ENCODE measurements at places on chromosomes 11 and 22.

DNA sequence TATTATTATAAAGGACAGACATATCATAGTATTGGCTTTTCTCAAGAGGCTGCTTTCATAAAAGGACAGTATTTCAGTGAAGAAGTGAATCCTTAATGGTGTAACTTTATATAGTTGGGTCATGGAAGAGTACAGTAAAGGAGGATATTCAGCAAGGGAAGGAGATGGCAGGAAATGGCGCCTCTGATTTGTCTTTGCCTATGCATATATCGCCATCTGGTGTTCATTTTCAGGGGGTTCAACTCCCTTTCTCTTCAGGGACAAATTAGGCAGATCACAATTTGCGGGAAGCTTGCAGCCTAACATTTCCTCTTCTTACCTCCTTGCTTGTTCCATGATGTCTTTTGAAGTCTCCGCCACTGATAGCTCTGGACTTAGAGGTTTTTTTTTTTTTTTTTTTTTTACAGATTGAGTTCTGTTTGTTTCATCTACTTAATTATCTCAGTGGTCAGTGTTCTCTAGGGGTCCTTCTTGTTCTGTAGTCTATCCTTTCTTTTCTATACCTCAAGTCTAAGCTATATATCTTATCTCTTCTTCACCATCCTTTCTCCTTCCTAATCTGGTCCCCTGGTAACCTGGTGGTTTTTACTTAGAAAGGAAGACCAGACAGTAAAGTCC, 21.8 kb upstream of the RRM1 start:
- DNase-seq = no peak

GRCh38 chr11:14336507-14337503, 22.2 kb downstream of the RRAS2 start:
- no peak for DNase-seq

GRCh38 chr22:45882881-45883810, 93.8 kb downstream of the WNT7B start:
- DNase-seq = no peak

DNA sequence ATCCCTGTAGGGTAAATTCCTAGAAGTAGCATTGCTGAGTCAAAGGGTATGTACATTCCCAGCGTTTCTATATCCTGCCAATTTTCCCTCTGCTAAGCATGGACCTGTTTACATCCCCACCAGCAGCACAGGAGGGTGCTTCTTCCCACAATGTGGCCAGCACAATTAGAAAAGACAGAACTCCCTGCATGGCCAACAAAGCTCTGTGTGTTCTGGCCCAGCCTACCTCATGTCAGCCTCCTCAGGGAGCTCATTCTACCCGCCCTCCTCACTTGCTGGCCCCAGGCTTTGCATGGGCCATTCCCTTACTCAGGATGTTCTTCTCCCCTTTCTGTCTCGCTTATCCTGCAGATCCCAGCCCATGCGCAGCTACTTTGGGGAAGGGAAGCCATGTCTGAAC, 186.1 kb downstream of the DSCAML1 start:
- DNase-seq = no peak

DNA sequence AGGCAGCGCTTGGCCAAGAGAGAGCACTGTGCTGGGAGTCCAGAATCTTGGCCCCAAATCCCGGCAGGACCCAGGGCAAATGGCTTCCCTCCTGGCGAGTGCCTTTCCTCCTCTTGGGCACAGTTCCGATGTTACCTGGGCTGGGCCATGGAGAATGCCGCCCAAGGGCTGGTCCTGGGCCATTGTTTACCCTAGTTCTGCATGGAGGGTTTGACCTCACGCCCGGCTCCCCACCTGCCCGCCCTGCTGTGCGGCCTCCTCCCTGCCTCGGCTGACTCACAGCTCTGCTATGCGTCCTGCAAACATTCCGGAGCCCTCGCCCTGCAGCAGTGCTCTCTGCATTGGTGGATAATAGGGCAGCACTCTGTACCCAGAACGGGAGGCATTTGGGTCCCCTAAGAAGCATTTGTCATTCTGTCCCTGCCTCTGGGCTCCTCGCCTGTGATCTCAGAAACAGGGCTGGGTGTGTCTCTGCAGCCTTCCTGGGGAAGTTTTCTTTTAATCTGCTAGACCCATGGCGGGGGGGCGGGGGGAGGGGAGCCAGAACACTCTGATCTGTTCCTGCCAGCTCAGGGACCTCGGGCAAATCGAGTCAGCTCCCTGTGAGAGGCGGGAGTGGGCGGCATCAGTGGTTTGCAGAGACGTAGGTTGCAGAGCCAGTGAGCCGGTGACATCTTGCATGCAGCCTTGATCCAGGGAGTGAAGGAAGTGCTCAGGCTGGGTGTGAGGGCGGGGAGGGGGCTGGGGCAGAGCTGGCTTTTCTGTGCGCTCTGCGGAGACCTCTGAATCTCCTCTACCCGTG, 32.9 kb upstream of the SMIM38 start:
- peak; percentile 88 for DNase-seq

- DNase-seq = no peak
Measured at GRCh38 chr11:19728436-19728835, 15.8 kb downstream of the NAV2 start.

- DNase-seq = no peak
Measured at GRCh38 chr11:125378571-125378970, 117.5 kb downstream of the FEZ1 start.

DNA sequence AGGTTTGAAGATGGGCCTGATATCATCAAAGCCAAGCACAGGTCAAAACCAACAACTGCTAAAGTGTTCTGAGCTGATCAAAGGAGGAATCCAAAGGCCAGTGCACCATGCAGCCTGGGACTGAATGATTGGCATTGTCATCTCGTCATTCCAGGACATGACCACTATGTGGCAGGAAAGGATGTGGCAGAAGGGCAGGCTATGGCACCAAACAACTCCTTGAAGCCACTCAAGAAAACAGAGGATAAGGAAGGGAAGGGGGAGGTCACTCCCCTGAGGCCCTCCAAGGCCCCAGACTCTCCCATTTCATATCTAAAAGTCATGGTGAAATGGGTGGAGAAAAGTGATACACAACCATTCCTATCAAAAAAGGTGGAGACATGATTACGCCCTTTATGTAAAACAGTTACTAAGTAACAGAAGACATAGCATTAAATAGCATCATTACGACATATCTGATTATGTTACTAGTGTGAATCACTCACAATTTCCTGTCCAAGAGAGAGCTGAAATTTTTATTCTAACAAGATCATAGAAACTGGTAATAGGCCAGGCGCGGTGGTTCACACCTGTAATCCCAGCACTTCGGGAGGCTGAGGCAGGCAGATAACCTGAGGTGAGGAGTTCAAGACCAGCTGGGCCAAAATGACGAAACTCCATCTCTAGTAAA, 49.3 kb downstream of the AHNAK start:
- DNase-seq = no peak

DNA sequence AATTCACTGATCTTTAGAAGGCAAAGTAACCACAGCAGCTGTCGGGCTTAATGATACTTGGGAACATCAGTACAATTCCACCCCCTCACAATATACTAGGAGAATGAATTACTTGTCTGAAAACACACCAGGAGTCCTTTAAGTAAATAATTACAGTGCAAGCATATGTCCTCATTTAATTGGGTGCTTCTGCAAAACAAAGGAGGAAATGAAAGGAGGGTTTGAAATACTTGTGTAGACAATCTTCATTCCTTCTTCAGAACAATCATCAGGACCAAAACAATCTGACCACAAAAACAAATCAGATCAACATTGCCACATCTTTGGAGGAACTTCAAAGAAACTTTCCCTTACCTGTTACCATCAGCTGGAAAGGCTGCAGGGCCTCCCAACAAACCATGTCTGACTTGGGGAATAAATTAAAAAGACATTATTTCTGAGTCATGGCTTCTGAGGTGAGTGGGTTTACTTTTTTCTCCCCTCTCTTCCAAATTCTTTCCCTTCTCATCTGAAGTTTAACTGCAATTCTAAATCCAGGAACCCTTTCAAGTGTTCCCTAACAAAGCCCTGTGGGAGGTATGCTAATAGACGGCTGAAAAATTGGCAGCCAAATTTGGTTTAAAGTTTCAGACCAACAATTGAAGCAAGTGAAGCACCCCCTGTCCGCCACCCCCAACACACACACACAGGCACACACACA, 12.5 kb upstream of the CCDC117 start:
- DNase-seq = no peak

DNA sequence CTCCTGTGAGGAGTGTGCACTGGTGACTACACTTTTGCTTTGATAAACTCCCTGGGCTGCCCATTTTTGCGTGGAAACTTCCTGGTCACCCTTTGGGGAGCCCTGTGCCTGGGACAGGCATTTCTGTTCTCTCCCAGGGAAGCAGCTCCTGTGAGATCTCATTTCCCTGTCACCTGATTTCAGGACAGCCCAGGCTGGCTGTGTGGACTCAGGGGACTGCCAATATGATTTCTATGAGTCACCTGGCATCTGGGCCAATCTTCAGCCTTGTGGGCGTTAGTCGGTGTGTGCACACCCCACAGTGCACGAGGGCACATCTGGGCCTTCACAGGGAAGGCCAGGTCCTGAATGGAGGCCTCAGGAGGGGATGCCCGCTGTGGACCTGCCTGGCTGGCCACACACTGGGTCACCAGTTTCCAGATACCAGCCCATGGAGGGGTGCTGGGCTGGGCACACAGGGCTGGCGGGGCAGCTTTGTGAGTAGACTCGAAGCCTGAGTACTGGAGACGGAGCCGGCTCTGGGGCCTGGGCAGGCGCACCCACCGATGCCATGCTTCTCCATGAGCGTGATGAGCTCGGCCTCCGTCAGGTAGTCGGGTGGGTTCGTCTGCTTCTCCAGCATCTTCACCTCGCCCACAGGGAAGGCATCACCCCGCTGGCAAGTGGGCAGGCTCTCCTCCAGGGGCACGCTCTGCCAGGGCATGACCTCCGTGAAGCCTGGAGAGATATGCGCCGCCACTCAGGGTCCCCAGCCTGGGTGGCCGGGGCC, 9.4 kb upstream of the PPM1F start:
- peak; percentile 46 for DNase-seq

- no peak for DNase-seq
Measured at GRCh38 chr11:99601179-99601578, 580.4 kb downstream of the CNTN5 start.

GRCh38 chr11:59025097-59025496, 61.0 kb upstream of the GLYATL1B start:
- DNase-seq = no peak

GRCh38 chr11:47180006-47180787, 3.5 kb upstream of the ARFGAP2 start:
- DNase-seq = no peak

GRCh38 chr11:93526641-93527583, 16.3 kb downstream of the SMCO4 start:
- DNase-seq = no peak

DNA sequence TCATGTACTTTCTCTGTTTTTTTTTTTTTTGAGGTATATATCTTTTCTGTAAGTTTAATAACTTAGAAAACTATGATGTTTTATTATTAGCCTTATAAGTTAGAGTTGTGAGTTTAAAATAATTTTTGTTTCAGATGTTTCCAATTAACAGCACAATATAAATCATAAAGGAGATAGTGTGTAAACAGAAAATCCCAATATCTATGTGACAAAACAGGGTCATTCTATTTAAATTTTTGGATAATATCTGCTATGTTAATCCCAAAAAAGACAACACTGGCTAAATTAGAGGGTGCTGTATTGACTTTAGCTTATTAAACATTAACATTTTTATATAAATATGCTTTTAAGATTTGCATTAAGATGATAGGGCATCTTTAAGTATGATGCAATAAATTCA, 318.1 kb upstream of the CTSC start:
- no peak for DNase-seq

- no peak for DNase-seq
Measured at GRCh38 chr11:76270389-76270788, 64.1 kb upstream of the WNT11 start.

- DNase-seq = no peak
Measured at GRCh38 chr11:90288212-90288821, 65.5 kb upstream of the CHORDC1 start.

DNA sequence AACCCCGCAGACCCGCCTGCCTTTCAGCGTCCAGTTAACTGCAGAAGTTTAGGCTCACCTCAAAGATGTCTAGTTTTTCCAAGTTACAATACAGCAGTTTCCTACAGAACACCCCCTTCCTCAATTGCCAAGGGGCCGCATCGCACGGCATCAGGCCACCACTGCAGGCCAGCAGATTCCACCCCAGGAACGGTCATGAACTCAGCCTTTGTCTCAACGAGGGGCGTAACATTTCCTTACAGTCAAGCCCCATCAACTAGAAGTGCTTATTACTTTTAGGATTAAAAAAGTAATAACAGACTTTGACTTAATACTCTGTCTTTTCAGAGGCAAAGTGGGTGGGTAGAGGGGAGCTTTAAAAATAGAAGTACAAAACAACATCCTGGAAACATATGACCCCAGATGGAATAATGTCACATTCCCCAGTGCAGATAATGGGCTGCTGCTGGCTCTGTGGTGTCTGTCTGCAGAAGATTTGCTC, 36.3 kb downstream of the PPP2R1B start:
- DNase-seq = no peak

GRCh38 chr22:33772745-33773144, 147.5 kb downstream of the LARGE1 start:
- DNase-seq = no peak

- DNase-seq = no peak
Measured at GRCh38 chr22:26883393-26883792, 226.0 kb downstream of the MIAT start.

GRCh38 chr22:48779661-48780596, 1047.7 kb downstream of the BRD1 start:
- DNase-seq = no peak

DNA sequence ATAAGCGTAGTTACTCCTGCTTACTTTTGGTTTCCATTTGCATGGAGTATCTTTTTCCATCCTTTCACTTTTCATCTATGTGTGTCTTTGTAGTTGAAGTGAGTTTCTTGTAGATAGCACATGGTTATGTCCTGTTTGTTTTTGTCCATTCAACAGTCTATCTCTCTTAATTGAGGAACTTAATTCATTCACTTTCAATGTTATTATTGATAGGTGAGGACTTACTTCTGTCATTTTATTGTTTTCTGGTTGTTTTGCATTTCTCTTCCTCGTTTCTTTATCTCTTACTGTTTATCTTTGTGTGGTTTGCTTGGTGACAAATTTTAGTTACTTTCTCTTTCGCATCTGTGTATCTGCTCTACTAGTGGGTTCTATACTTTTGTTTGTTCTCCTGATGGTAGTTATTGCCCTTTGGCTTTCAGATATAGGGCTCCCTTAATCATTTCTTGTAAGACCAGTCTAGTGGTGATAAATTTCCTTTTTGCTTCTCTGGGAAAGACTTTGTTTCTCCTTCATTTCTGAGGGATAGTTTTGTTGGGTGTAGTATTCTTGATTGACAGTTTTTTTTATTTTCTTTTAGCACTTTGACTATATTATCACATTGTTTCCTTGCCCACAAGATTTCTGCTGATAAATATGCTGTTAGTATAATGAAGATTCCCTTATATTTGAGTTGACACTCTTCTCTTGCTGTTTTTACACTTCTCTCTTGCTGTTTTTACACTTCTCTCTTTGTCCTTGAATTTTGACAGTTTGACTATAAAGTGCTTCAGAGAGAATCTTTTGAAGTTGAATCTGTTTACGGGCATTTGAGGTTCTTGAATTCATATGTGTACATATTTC, 9.0 kb upstream of the RAG1 start:
- no peak for DNase-seq

DNA sequence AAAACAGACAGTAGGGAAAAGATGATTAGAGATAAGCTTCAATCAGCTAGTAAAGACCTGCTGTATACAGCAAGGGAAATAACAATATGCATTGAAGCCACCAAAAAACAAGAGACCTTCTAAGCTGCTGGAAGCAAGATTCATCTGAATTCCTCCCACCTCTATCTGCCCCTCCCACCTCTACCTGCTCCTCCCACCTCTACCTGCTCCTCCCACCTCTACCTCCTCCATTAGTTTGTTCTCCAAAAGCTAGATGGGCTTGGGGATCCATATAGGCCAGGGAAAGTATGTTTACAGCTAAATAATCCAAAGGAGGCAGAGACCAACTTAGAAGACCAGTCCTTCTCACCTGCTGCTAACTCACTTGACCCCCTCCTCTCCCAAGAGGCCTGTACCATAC, 33.2 kb downstream of the PAK1 start:
- no peak for DNase-seq
